Midbrain (tissue), 1 donor: ENCODE measurements at places on chromosomes 2 and 18.
A peak's percentile ranks its signal among the peaks of the same experiment; 100 is the strongest.

- no peak for DNase-seq
These were observed 1195.9 kb upstream of the CHAC2 start for GRCh38 chr2:52571380-52572347.

DNA sequence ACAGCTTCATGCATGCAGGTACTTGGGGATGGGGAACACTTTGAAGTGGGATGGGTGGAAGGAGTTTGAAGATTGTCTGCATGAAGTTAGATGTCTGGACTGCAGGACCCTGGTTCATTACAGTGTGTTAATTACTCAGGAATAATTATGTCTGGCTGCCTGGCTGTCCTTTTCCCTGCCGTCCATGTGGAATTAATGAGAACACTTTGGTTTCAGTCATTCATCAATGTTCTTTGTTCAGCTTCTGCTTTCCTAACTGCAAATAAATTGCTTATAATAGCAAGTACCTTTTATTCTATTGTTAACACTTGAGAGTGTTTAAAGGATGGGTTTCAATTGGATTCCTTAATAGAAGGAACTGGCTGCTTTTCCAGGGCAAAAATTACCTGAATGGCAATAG, 35.8 kb downstream of the MTCL1 start:
- DNase-seq, result no peak

GRCh38 chr2:17518212-17519154, at the start of gene RAD51AP2:
RAD51AP2 (minus strand) TSS chr2:17518440; CDS start chr2:17518415, 25 bp downstream.
- peak; percentile 45 for DNase-seq

DNA sequence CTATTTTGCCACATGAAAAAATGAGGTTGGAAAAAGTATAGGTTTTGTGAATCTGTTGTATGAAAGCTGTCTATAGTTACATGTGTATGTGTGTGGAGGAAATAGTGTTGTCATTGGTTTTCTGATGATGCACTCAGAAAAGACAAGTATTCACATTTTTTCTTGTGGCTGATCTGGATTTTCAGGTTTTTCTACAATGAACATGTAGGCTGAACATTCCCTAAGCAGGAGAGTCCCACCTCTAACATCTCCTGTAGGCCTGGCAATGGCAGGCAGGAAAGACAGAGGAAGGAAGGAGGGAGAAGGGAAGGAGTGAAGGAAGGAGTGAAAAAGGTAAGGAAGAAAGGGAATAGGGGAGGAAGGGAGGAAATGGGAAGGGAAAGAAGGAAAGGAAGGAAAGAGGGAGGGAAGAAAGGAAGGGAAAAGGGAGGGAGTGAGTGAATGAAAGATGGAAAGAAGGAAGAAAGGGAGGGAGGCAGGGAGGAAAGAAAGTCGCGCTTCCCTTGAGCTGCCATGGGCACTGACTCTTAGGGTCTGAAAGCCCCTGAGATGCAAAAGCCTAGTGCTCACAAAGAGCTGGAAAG, 495 bp upstream of the IL36RN start:
- DNase-seq, result no peak

DNA sequence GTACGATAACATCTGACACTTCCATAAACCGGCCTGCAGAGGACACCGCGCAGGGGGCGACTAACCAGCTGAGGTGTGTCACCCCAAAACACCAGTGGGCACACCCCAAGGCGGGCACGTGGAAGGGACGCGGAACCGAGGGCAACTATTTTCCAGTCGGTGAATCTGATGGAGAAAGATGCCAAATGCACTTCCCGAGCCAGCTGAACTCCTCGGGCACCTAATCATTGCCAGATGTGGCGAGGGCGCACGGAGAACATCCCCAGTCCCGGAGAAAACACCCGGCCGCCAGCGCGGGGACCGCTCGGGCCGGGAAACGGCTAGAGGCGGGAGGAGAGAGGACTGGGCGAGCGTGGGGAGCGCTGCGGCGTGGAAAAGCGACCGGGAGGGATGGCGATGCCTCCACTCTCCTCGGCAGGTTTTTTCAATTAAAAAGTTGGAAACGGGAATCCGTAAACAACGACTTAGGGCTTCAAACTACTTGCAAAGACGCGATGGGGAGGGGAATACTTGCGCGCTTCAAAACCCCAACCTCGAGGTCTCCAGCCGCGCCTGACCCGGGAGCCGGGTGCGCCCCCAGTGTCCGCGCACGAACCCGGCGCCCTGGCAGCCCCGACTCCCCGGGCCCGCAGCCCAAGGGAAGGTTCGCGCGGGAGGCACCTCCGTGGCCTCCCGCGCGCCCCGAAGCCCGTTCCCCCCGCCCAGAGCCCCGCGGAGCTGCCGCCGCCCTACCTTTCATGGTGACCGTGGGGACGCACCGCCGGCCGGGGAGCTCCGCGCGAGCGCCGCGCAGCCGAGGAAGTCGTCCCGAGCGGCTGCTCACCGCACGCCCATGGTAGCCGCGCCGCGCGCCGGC, 497 bp downstream of the COLEC12 start:
- no peak for DNase-seq

- no peak for DNase-seq
These were observed 574.5 kb upstream of the ZEB2 start for GRCh38 chr2:145094370-145094769.

DNA sequence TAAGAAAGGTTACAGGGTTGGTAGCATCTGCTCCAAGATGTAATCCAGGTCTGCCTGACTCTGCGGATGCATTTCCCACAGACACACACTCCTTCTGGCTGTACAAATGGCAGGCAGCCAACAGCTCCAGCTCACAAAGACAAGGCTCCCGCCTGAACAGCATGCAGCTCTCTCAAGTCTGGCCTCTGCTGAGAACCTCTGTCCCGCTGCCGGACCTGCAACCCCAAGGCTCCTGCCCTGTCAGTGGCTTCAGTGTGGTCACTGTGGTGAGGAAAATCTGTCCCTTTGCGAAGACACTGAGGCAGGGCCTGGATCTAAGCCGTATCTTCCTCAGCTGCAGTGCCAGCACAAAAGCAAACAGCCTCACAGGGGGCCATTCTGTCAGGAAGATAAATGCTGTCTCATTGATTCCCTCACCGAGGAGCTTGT, 469.3 kb upstream of the MEX3C start:
- DNase-seq, result peak; percentile 67

DNA sequence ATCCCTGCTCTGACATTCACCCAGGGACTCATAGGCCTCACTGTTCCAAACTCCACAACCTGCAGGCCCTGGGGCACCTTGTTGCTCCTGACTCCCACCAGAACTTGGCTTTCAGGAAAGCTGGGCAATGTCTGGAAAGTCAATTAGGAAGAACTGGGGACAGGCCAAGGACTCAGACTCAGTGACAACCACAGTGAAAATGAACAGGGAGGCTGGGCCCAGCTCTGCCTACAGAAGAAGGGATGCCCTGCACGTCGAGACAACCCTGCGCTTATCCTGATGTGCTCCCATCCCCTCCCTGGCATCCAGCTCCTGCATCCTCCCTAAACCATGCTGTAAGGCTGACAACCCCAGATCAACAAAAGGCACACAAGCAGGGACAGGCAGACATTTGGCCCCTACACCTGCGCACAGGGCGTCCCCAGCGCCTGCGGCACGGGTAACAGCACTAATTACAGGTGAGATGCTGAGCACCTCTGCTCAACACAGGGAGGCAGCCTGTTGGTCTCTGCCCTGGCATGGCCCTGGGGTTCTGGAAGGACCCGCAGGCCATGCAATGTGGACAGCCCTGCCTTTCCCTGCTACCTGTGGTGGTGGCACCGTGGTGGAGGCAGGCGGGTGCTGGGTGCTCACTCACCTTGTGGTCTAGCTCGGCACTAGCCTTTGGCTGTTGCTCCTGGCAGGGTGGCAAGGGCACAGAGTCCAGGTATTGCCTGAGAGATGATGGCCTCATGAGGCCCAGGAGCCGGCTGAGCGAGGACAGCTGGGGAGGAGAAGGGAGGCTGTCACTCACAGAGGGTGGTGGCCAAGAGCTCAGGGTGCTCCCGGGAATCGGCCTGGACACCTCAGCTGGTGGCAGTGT, 23.6 kb upstream of the SEMA4C start:
- DNase-seq, result peak; percentile 11

DNA sequence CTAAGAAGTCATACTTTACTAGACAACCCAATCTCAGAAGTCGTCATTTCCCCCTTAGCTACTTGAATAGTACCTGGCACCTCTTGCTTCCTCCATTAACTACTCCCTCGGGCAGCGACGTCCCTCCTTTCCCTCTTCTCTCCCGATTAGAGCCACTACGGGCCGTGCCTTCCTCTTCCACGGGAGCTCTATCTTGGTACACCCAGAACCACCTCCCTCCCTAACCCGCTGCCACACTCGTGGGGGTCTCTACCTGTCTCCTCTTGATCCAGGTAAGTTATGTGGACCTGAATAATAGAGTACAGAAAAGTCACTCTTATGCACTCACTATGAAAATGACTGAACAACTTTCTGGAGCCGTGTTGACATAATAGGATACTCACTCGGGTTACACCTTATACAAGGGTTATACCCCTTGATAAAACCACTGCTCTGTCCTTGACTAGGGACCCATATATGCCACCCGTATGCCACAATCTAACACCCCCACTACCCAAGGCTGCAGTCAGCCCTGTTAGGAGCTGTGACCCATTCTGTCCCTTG, 595 bp upstream of the HDHD2 start:
- DNase-seq, result peak; percentile 28

GRCh38 chr2:145587922-145588321, 1068.0 kb upstream of the ZEB2 start:
- DNase-seq, result no peak

DNA sequence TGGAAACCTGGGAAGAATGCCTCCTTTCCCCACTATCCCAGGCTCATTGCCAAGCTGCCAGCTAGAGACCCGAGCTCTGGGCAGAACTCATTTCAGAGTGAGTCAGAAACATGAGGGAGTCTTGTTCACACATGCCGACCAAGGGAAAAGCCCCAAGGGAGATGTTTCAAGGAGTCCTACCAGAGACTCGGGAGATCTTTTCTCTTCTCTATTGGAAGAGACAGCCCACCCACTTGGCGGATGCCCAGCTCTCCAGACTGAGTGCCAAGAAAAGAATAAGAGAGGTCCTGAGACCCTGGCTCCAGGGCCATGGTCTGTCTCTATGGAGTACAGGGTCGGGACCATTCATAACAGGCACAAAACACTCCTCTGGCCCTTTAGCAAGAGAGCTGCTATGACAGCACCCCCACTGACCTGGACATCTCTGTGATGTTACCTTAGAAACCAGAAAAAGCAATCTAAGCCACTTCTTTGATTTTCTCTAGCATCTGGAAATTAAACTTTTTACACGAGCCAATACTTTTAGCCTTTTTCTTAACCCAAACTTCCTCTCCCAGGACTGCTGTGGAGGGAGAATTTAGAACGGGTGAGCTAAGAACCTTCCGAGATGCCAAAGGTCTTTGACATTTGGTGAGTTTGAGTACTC, 18.5 kb upstream of the IGFBP5 start:
- DNase-seq, result peak; percentile 54

DNA sequence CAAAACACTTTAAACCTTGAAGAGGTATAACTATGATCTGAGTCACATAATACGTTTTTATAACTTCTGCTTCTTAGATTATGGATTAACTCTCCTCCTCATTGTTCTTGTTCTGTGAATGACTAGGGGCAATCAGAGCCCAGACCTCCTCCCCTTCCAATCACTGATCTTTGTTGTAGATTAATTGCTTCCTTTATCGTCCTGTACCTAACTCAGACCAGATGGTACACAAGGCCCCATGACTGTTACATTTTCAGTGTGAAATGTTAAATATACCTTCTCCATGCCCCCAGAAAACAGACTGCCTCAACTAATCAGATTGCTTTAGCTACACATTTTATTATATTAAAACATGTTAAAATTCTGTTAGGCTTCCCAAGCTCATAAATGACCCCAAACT, 211.7 kb downstream of the RNF152 start:
- no peak for DNase-seq

GRCh38 chr2:127645395-127646291, at the start of gene GPR17:
GPR17 (plus strand) TSS chr2:127646153; CDS start chr2:127650736, 4,583 bp downstream.
- peak; percentile 26 for DNase-seq

DNA sequence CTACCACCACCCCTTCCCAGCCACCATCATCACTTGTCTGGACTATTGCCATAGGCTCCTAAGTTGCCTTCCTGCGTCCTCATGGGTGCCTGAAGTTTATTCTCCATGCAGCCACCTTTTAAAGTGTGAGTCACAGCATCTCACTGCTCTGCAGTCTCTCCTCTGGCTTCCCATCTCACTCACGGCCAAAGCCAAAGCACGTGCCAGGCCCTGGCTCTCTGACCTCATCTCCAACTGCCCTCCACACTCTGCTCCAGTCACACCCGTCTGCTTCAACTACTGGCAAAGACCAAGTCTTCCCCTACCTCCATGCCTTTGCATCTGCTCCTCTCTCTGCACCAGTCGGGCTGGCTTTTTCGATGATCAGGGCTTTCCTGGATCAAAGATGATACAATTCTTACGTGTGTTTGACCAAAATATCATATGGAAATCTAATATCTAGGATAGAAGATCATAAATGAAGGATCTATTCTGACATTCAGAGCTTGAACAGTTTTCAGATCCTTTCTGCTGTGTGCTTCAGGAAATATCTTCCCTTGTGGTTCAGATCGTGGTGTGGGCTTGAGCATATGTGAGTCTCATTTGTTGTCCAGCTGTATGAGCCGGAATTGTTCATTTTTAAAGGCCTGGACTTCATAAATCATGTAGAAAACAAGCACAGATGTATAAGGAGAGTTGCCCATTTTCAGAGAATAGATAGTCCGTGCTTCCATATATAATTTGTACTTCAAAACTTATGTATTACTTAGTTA, 175.6 kb downstream of the PRKCE start:
- DNase-seq, result no peak
